ENCODE measurements at places on chromosomes 5 and 9.
A peak's percentile ranks its signal among the peaks of the same experiment; 100 is the strongest.

DNA sequence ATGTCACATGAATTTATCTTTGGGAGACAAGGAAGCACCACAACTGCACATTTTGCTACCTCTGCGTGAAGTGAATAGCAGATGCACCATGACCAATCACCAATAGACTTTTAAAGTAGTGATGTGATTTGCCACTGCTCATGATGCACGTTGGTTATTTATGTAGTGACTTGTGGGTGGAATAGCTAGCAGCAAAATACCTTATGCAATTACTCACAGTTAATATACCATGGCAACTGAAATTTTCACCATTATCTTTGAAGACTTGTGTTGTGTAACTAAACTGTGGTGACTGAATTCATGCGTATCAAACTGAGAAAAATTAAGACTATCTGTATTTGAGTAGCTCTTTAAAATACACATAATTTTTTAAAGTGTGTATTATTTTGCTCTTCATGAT is 46.2 kb upstream of the TUSC1 start:
- no peak for DNase-seq

DNA sequence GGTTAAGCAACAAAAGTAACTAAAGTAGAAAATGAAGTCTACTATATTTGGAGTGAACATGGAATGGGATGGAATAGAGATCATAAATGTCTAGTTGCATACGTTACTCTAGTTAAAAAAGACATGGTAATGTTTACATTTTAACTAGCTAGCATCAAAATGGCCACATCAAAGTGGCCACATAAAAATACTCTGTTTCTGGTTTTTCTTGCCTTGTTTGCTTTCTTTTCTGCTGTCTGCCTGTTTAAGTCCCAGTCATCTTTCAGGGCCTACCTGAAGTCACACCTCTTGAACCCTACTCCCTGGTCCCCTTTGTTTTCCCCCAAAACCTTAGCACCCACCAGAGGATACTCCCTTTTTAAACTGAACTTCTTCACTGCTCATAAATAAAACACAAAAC is 6.4 kb upstream of the KIF2A start:
- no peak for DNase-seq

DNA sequence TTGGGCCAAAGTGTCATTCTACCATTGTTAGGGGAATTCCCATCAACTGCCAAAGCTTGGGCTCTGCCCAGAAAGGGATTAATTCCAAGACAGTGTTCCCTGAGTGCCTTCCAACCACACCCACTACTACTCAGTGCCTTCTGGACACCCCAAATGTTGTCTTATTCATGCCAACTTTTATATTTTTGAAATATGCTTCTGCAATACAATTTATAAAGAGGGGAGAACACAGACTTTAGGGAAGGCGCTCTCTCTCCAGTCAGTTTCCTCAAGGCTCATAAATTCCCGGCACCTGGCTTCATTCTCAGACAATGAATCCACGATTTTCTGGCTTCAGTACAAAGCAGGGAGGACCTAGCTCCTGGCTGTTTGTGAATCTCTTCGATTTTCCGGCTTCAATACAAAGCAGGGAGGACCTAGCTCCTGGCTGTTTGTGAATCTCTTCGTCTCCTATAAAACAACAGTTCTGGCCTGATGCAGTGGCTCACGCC is 120.1 kb upstream of the MYO10 start:
- no peak for DNase-seq

GRCh38 chr5:42390115-42390514 is 33.1 kb upstream of the GHR start:
- DNase-seq: no peak

DNA sequence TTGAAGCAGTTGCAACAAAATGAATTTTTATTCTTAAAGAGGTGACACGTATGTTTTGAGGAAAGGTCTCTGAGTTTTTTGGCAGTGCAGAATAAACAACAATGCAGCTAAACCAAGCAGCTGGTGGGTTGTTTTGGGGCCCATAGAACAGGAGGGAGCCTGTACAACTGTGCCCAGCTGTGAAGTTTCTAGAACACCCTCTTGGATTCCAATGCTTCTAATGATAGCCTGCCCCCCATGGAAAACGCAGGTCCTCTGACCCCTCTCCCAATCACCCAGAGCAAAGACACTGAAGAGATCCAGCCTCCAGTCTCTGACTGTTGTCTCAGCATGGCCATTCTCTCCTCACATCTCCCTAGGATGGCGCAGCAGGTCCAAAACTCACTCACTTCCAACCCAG is 150.9 kb downstream of the MARCHF11 start:
- no peak for DNase-seq

GRCh38 chr5:50463726-50464125 is 22.6 kb upstream of the EMB start:
- DNase-seq: no peak

DNA sequence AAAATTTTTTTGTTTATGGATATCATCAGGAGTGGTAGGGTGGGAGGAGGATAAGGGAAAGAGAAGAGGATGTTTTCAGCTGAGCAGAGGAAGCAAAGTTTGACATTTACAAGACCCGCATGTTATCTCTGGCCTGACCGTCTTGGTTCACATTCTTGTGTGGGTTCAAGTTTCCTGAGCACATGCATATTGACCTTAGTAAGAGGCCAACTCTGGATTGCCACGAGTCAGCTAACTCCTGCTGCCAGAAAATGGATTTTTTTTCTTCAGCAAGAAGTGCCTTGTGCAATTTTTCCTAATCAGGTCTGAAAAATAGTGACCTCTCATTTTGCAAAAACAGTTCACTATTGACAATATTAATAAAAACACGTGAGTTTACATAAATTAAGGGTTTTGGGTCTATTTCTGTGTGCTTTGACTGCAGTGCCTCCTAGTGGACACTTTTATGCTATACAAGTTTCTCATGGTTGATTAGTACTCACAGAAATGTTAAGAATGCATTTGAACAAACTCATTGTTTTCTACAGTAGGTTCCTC is 27.1 kb upstream of the BASP1 start:
- no peak for DNase-seq

DNA sequence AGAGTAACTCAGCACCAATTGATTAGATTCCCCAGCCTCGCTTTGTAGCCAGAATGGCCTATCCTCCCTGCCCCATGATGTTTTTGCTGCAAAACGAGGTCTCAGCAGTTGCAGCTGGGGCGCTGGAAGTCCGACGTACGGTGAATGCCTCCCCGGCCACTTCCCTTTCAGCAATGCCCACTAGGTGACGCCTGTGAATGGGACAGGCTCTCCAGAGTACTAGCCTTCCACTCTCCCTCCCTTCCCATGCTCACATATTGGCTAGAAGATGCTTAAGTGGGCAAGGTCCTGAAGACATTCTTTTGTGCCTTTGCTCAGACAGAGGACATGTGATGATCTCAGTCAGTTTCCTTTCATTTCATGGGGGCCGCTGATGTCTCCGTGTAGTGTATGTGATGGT is 50.8 kb downstream of the DMRT2 start:
- peak; percentile 1 for DNase-seq

- DNase-seq: no peak
Measured at GRCh38 chr5:54301220-54301619, 9.2 kb downstream of the ARL15 start.

GRCh38 chr9:111805830-111806241 is 11.1 kb upstream of the SHOC1 start:
- DNase-seq: no peak

DNA sequence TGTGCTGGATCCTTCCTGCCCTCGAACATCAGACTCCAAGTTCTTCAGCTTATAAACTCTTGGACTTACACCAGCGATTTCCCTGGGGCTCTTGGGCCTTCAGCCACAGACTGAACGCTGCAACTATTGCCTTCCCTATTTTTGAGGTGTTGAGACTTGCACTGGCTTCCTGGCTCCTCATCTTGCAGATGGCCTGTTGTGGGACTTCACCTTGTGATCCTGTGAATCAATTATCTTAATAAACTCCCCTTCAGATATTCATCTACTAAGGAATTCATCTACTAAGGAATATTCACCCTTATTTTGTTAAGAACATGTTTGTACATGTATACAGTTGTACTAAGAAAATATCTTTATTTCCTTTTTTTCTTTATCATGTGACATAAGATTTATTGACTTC is 1079.7 kb downstream of the CDH12 start:
- DNase-seq: no peak

Measured in stimulated activated CD4-positive, alpha-beta T cell treated with anti-CD3 and anti-CD28 coated beads, Interleukin-1b, Interleukin-23, amount 100 ng/mL, for 48 hours (primary cell).